ENCODE measurements at places on chromosomes 6 and 20. TPM values are rescaled to one million over a fixed set of nuclear protein-coding genes. Genes with fewer than 3 reads are reported as not detected.
A peak's percentile ranks its signal among the peaks of the same experiment; 100 is the strongest.

ACTR5 gene
- 4.1 TPM for total RNA-seq

SIGLEC1 gene
- not detected for total RNA-seq

RIMS4 gene
- under 0.01 TPM for total RNA-seq

TREML1 gene
- total RNA-seq: not detected

TBC1D20 gene
- total RNA-seq: 12.6 TPM

MUC21 gene
- not detected for total RNA-seq

TSBP1 gene
- not detected for total RNA-seq

HLA-DQB2 gene
- not detected for total RNA-seq

PAK5 gene
- not detected for total RNA-seq

RAD21L1 gene
- total RNA-seq: not detected

SPATS1 gene
- not detected for total RNA-seq

SLC22A2 gene
- not detected for total RNA-seq

BPIFB1 gene
- total RNA-seq: not detected

PERP gene
- total RNA-seq: 21.6 TPM

ZNF165 gene
- 0.20 TPM for total RNA-seq

NFKBIE gene
- 9.9 TPM for total RNA-seq

PI3 gene
- total RNA-seq: not detected

TCEA2 gene
- 30.6 TPM for total RNA-seq

VAPB gene
- 7.8 TPM for total RNA-seq

- DNase-seq: no peak
Measured at GRCh38 chr6:19210849-19211590, 626.1 kb upstream of the ID4 start.

- no peak for DNase-seq
Measured at GRCh38 chr6:128918886-128919285, 35.9 kb downstream of the LAMA2 start.

DNA sequence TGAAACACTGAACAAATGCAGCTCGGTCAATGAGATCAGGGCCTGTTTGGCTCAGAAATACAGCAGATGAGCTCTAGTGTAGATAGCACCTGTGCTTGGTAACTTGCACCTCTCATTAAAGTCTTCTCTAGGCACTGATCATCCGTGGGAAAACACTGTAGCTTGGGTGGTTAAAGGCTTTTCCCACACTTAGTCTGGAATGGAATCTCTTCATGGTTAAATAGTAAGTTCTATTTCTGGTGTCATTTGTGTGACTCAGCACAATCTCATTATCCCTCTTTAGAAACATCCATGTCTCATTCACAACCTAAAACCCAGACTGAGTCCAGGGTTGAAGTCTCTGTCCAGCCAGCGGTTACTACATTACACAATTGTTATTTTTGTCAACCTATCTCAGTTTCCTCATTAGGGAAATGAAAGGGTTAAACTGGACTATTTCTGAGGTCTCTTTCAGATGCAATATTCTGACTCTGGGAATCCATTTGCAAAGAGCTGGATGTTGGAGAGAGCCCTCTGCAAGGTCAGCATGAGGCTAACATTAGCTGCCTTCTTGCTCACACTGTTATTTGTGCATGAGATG is 125.0 kb downstream of the ZDHHC14 start:
- DNase-seq: no peak

DNA sequence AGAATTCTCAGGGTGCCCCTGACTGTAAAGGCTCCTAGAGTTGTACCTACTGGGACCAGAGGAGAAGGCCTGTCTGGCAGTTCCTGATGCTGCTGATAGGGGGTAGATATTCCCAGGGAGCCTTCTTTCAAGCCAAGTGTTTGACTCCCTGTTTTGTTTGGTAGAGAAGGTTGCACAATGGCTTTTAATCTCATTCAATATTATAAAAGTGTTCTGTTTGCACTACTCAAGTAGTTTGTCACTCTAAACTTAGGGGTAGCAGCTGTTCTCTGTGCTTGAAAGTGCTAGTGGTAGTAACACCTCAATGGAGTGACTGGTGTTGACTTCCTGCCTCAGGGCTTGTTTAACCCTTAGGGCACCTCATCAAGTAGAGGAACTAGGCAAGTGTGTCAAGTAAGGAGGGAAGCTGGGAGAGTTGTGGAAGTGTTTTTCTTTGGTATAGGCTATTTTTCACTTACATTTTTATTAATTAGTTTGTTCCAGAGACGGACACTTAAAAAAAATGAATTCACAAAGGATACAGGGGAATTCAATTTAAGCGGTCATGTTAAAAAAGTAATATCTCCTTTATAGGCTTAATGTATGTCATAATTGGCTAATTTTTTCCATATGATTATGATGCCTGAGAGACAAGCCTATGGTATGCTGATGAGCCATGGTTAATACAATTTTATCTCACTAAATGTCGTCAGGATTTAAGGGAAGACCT is 38.1 kb downstream of the BICRAL start:
- no peak for DNase-seq

GRCh38 chr20:62885896-62886708 is 24.5 kb upstream of the TCFL5 start:
- no peak for DNase-seq

DNA sequence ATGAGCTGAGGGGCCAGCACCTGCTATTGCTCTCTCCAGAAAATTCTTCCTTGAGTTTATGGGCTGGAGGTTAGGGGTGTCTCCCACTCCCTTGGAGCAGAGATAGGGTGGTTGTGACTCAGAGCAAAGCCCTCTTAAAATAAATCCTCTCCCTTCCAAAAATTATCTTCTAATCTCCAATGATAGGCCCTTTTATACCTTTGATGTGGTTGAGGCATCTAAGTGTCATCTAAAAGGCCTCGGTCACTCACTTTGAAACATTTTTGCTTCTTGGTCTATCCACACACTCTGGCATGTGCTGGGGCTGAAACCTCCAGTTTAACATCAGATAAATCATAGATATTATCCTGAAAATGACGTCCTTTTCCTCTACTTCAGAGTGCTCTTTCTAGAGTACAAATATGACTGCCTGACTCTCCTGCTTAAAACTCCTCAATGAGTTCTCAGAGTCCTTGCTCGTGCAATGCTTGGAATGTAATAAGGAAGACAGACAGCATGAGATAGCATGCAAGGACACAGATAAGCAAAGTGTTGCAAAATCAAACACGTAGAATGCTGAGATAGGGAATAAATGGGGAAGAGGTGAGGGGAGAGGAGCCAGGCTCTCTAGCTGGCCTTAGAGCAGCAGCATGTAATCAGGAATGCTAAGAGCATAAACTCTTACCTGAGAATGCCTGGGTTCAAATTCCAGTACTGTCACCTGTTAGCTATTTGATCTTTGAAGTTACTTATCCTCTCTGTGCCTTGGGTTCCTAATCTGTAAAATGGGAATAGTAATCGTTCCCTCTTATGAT is 374.1 kb upstream of the CITED2 start:
- no peak for DNase-seq

GRCh38 chr6:90127595-90127994 is 169.0 kb downstream of the BACH2 start:
- no peak for DNase-seq

GRCh38 chr6:128303870-128304269 is 216.5 kb downstream of the PTPRK start:
- no peak for DNase-seq

- no peak for DNase-seq
Measured at GRCh38 chr20:10014431-10014830, 20.4 kb upstream of the ANKEF1 start.

- no peak for DNase-seq
Measured at GRCh38 chr6:17159240-17159639, 57.4 kb downstream of the STMND1 start.

DNA sequence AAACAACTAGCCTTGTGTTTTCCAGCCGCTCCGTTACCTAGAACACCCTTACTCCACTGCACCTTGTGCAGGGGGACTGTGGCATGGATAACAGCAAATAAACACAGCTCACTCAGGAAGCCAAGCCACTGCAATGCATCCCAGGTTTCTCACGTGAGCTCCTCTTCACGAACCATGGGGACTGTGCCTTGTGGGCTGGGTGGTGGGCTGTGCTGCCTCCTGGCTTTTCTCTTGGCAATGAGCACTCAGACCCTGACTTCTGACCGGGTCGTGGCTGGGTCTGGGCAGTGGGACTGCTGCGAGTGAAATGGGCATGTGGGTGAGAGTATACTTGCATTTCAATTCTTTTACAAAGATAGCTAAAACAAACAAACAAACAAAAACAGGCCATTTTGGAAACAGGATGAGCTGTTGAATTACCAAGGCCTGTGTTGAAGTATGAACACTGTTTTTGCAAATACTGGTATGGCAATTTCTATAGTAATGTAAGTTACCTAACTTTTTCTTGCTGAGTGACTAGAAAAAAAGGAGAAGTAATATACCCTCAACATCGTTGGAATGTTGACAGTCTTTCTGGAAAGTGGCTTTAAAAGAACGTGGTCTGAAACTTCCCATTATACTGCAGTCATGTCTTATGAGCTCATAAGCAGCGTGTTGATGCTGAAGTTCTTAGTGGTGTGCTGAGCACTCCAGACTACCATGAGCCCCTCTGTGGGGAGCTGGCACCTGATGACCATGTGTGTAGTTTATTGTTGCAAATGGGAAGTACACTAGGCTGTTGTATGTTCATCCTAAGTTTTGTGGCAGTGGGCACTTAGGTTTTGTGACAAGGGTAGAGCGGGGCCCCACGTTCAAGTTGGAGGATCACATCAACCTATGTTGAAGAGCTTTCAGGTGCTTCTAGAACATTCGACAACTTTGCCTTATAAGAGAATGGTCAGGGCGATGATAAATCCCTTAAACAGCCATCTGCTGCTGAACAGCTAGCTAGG is 120.4 kb downstream of the ARMC2 start:
- no peak for DNase-seq

GRCh38 chr20:16569246-16570153 is 3.7 kb downstream of the KIF16B start:
- no peak for DNase-seq

- DNase-seq: peak; percentile 44
Measured at GRCh38 chr6:156687789-156688619, 89.2 kb upstream of the ARID1B start.

GRCh38 chr20:8221887-8222419 is 89.9 kb downstream of the PLCB1 start:
- DNase-seq: no peak

GRCh38 chr6:151633526-151634335 is 139.9 kb downstream of the CCDC170 start:
- no peak for DNase-seq

- no peak for DNase-seq
Measured at GRCh38 chr20:11200423-11200822, 526.6 kb upstream of the JAG1 start.

DNA sequence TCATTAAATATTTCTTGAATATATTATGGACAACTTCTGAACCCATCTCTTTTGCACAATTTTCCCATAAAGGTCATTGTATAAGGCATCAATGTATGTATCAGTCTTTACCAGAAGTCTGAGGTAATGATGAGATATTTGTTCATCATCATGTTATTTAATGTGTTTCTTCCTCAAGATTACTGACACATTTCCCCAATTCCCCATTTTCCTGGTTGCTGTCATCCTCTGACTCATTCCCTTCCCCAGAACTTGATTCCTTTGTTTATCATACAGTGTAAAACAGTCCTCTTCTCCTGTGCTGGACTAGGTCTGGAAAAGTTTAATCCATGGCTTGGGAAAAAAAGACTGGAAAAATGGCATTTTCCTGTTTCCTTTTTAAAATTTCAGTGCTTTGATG is 107.9 kb upstream of the FLRT3 start:
- peak; percentile 4 for DNase-seq

- no peak for DNase-seq
Measured at GRCh38 chr6:107871976-107872375, 47.9 kb upstream of the SCML4 start.

GRCh38 chr6:7911345-7911725 is 747 bp upstream of the TXNDC5 start:
- no peak for DNase-seq

- peak; percentile 9 for DNase-seq
Measured at GRCh38 chr6:133891149-133891926, 2.4 kb downstream of the TCF21 start.

- DNase-seq: no peak
Measured at GRCh38 chr20:24684956-24685691, 215.7 kb downstream of the SYNDIG1 start.

DNA sequence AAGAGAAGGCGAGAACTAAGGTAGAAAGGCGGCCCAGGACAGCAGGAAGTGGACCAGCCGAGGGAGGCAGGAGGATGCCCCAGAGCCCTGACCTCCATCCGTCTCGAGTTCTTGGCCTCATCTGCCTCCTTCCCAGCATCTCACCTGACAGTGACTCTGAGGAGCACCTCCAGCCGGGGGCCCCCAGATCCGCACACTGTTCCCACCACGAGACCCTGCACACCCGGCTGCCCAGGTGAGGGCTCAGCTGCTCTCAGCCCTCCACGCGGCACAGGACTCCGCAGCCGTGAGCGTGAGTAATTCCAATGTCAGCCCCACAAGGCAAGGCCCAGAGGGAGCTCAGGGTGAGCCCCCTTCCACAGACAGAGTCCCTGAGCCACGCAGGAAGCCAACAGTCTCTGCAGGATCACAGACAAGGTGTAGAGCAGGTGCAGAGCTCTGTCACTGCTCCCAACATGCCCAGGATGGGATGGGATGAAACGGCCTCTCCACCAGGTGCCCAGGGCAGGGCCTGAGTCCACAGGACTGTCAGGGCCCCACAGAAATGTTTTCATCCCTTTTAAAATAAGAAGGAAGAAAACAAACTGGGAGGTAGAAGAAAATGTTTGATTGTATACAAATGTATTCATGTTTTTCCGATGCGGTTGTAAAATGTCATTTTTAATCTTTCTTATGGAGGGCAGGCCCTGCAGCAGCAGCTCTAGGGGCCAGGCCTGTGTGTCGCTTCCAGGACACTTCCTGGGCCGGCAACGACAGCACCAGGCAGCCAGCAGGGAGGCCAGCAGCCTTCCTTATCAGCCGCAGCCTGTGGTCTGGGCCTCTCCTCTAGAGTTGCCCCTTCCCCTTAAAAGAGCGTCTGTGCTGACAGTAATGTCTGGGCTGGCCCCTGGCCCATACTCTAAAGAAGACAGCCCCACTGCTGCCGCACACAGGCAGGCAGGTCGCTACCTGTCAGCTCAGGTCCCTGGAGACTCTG is 66.9 kb downstream of the DLL1 start:
- no peak for DNase-seq

DNA sequence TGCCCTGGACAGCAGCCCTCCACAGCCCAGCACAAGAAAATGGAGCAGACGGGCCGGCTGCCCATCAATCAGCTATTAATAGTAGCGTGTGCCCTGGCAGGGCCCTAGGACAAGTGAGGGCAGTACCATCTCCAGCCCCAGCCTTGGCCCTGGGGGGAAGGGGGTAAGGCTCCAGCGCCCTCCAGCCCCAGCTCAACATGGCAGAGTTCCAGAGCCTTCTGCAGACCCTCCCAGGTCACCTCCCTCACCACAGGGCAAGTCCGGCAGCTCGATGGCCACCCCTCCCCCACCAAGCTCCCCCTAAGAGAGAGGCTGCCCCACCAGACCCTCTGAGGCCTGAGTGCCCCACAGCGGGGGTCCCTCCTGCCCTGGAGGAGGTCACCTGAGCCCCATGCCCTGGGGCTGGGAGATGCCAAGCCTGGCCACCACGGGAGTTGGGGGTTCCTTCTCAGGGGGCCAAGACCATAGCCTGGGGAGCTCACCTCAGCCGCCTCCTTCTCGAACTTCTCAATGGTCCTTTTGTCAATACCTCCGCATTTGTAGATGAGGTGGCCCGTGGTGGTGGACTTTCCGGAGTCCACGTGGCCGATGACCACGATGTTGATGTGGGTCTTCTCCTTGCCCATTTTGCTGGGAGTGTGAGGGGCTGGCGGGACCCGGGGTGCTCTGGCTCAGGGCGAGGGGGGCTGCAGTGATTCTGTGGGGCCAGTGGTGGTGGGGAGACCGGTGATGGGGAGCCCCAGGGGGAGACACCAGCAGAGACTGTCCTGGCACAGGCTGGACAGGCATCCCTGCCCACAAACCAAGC is 1.5 kb downstream of the EEF1A2 start:
- no peak for DNase-seq
